ENCODE measurements at places on chromosomes 16 and 17. TPM values are rescaled to one million over a fixed set of nuclear protein-coding genes. Genes with fewer than 3 reads are reported as not detected.

DNA sequence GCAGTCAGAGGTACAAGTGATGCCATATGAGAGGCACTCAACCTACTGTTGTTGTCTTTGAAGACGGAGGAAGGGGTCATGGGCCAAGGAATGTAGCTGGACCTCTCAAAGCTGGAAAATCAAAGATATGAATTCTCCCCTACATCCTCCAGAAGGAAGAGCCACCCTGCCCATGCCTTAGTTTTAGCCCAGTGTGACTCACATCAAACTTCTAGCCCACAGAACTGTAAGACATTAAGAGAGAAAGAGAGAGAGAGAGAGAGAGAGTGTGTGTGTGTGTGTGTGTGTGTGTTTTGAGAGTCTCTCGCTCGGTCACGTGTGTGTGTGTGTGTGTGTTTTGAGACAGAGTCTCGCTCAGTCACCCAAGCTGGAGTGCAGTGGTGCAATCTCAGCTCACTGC lies 87.1 kb downstream of the STX8 start:
- DNase-seq = no peak

Gene CACNG4
- total RNA-seq = not detected

Gene KIF18B
- 100 TPM for total RNA-seq

Gene TENT4B
- 17.5 TPM for total RNA-seq

Gene CIBAR2
- not detected for total RNA-seq

All from natural killer cell treated with Interleukin-12 subunit alpha and Interleukin-12 subunit beta and Interleukin-15 and Interleukin-18, amount 100 ng/mL, for 72 hours (primary cell).